Activated CD8-positive, alpha-beta memory T cell treated with anti-CD3 and anti-CD28 coated beads, Interleukin-2, amount 50 U/mL, for 48 hours (primary cell): ENCODE measurements at places on chromosomes 1 and 21.

DNA sequence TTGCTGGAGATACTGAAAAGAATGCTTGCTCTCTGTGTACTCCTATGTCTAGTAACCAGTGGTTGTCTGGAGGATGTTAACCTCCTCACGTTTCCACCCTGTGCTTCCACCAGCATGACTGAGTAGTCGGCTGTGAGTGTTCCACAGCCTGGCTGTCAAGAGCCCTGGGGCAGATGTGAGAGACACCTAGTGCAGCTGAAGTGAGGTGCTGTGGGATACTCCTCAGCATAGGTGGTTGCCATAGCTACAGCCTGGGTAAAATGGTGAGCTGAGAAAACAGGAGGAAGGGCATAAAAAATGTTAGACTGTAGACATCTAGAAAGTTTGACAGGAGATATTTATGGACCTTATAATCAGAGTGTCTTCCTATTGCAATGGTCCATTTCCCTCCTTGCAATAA is 15.8 kb downstream of the IVL start:
- DNase-seq, result no peak

- DNase-seq, result no peak
Measured at GRCh38 chr1:96361271-96361856, 360.2 kb upstream of the PTBP2 start.

DNA sequence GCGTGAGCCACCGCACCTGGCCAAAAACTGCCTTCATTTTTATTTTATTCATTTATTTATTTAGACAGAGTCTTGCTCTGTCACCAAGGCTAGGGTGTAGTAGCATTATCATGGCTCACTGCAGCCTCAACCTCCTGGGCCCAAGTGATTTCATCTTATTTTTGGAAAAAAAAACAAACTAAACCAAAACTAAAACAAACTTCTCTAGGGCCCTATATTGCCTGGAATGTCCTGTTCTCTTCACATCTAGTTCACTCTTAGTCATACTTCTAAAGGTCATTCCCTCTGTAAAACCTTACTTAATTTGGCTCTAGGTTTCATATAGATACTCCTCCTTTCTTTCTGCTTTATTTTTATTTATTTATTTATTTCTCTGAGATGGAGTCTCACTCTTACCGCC is 15.6 kb downstream of the RPS27 start:
- no peak for DNase-seq

- no peak for DNase-seq
Measured at GRCh38 chr1:183566026-183566425, 24.2 kb downstream of the NCF2 start.

- peak; percentile 66 for DNase-seq
Measured at GRCh38 chr1:33624991-33625870, 152.8 kb downstream of the ZSCAN20 start.

DNA sequence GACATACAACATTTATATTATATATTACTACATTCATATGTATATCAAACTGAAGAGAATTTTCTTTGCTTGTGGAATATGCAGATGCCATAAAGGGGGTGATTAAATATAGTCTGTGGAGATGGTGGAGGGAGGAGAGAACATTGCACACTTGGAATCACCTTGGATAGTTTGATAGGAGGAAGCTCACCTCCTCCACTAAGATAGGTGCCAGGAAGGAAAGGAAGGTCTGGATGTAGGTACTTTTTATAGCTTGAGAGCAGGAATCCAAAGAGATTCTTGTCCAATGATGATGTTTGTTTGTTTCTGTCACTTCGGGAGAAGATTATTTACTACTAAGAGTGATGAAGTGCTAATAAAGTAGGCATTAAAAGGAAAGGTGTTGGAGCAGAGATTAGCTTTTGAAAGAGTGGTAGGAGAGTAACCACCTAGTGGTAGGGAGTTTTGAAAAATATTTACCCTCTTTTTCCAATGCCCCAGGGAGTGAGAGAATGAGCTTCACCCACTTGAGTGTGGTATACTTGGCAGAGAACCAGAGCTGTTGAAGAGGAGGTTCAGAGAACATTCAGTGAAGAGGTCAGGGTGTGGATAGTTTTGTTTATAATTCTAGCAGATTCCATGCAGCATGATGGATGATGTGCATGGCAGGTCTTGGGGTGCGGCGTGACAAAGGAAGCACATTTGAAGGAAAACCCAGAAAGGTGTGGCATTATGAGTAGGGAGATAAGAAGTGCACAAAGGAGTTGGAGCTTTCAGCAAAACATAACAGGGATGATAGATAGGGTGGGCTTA is 145.0 kb downstream of the PATJ start:
- DNase-seq, result no peak

- no peak for DNase-seq
Measured at GRCh38 chr1:6827630-6828165, 42.4 kb downstream of the CAMTA1 start.

DNA sequence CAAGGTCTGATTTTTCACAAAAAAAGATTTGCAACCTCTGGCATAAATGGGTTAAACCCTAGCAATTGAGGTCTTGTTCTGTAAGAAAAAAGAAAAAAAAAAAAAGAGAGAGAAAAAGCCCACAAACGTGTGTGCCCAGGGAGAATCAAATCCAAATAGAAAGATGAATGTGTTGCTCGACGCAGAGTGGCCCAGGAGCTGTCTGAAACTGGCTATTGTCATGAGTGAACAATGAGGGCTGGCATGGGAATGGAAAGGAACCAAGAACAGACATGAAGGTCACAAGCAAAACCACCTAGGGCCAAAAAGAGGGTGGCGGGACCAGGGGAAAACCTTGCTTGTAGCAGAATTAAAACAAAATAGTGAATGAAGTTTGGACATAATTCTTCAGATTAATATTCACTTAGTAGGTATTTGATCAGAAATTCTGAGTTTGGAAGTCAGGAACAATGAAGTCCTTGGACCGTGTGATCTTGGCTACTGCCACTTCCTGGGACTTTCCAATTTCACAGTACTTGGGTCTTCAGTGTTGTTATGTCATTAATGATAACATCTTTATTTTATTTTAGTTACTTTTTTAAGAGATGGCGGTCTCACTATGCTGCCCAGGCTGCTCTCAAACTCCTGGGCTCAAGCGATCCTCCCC is 3.1 kb downstream of the ENO1 start:
- DNase-seq, result no peak

GRCh38 chr1:18653367-18653766 is 22.7 kb downstream of the PAX7 start:
- no peak for DNase-seq

DNA sequence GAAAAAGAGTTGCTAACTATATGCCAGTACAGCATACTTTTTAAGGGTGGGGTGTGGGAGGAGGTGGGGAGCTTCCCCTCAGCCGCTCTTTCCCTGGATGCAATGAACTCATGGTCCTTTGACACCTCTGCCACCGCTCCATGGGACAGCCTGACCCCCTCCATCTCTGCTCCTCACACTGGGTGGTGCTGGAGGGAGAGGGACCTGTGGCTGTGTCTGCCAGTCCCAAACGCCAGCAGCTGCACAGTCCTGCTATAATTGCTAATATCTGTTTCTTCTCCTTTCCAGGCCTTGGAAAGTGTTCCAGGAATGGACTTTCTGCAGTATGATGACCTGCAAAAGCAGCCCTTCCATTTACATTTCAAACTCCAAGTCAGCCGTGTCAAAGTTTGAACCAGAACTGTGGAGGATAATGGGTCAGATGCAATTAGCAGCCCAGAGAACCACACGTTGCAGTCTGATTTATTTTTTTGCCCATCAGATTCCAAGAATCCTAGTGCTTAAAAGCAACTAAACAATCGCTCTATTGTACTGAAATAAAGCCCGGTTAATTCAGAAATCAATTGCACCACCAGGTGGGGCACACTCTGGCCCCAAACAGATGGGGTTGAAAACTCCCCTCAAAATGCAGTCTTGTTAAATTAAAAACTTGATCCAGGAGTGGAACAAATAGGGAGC is 160.7 kb upstream of the LMO4 start:
- DNase-seq, result no peak

- DNase-seq, result no peak
Measured at GRCh38 chr1:214636436-214636835, 33.4 kb downstream of the CENPF start.

GRCh38 chr1:231603598-231604275 is 22.9 kb upstream of the DISC1 start:
- peak; percentile 58 for DNase-seq

DNA sequence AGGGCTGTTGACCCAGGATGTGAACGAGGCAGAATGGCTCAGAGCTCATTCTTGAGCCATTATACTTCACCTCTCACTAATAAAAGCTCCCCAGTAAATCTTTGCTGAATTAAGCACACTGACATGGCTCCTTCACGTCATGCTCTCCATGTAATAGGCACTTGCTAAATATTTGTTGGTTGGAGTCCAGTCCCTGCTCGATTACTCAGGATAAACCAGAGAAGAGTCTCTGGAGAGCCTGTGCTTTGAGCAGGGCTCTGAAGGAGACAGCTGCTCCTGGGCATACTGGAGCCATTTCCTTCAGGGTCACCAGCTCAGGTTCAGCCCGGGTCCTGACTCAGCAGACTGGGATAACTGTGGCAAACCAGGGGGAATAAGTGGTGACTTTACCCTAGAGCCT is 46.9 kb downstream of the HLX start:
- no peak for DNase-seq

DNA sequence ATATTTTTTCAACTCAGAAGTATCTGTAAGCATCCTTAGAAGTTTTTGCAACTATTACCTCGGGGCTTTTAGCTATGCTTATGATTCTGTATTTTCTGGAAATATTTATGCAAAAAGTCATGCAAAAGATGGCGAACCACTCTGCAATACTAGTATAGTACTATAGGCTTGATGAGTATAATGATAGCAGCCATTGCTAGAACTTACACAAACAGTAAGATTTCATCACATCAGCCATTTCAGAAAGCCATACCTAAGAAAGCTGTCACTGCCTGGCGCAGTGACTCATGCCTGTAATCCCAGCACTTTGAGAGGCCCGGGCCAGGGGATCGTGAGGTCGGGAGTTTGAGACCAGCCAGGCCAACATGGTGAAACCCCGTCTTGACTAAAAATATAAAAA is 227.1 kb downstream of the LRRC7 start:
- DNase-seq, result no peak

GRCh38 chr1:177255411-177255810 is 84.7 kb downstream of the BRINP2 start:
- no peak for DNase-seq

DNA sequence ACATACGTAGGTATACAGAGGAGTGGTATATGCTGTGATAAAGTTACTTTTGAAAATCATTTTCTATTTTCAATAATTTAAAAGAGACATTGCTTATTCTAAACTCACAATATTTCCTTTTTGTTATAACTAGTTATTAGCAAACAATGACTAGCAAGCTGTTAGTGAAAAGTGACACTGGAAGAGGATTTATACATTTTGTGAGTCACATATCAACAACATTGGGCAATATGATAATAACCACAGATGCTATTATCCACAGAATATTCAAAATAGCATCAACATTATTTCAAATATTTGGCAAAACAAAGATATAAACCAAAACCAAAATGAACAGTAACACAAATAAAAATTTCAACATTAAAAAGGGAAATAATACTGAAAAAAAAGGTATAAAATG is 104.0 kb upstream of the HP1BP3 start:
- no peak for DNase-seq

DNA sequence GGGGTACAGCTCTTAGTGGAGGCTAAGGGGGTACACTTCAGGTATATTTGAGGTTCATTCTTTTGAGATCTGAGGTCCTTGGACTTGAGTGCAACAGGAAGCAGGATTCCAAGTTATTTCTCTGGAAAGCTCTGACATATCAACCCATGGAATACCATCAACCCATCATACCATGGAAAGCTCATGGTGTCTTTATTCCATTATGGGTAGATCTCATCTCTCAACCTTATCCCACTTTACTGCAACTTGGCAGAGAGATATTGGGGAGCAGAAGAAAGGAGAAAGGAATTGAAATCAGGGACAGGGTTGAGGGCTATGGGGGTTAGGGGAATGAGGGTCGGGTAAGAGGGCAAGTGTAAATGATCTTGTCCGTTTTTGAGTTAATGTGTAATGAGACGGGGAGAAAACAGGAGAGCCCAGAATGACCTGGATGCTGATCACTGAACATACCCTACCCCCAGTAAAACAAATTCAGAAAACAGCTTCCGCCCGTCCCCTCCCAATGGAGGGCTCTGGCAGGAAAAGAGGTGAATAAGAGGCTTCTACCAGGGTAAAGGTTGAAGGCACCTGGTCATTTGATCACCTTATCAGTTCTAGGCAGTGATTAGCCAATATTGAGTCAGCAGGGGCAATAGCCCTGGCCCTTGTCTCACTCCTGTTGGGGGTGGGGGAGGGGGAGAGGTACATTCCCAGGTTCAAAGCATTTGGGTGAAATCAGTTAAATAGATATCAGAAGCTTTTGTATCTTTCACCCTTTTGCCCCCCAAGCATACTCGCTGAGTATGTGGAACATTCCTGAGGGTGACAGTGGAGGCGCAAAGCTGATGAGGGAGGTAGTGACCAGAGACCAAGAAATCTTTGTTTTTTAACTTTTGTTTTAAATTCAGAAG is 622 bp upstream of the APOA2 start:
- no peak for DNase-seq

DNA sequence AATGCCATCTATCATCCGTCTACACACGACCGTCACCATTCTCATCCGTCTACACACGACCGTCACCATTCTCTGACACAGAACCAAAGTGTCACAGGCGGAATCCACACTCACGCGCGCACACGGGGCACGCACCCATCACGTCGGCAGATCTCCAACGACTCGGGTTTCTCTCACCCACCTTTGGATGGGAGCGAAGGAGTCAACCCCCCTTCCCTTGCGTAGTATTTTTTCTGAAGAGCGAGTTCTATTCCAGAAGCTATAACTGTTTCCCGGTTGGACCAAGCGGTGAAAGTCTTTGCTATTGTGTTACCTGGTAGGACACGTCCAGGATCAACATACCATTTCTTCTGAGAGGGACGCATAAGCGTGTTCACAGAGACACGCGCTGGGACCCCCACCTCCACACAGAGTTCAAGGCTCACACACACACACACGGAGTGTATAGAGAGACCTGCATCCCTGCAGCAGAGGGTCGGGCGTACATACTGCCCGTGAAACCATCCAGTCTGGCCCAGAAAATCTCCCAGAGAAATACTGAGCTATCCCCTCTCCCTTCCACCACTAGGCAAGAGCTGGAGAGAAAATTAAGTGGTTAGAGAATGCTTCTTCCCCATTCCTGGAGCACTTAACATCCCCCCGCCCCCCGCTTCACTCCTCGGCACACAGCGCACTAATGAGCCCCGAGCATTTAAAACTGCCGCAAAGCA is 741 bp downstream of the DUSP10 start:
- peak; percentile 59 for DNase-seq

DNA sequence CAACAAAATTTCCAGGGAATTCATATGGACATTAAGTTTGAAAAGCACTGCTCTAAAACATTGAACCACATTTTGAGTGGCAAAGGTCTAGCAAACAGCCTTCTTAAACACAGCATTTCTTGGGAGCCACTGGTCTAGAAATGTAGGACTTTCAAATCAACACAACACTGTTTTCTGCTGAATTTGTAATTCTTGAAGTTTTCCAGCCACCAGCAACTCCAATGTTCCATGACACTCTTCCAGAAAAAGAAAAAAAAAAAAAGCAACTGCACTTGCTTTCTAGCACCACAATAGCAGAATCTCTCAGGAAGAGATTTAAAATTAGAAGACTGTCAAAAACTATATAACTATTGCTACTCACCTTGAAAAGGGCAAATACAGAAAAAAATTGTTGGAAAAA is 4.5 kb downstream of the SYDE2 start:
- DNase-seq, result no peak
